ENCODE measurements at places on chromosomes 5 and 9. TPM values are rescaled to one million over a fixed set of nuclear protein-coding genes. Genes with fewer than 3 reads are reported as not detected.

SLC46A2 gene
- 0.14 TPM for polyA plus RNA-seq

XPA gene
- 21.3 TPM for polyA plus RNA-seq

HTR1A gene
- polyA plus RNA-seq = not detected

BHMT2 gene
- polyA plus RNA-seq = 2.3 TPM

NANS gene
- 36.5 TPM for polyA plus RNA-seq

PCA3 gene
- 0.72 TPM for polyA plus RNA-seq

TLX3 gene
- polyA plus RNA-seq = not detected
